ENCODE measurements at places on chromosomes 16 and 17. TPM values are rescaled to one million over a fixed set of nuclear protein-coding genes. Genes with fewer than 3 reads are reported as not detected.

- no peak for DNase-seq
Measured at GRCh38 chr17:79730769-79731483, at the start of gene ENPP7. Gene ENPP7 (plus strand): TSS chr17:79730943. CDS start chr17:79731140, 197 bp downstream.

DNA sequence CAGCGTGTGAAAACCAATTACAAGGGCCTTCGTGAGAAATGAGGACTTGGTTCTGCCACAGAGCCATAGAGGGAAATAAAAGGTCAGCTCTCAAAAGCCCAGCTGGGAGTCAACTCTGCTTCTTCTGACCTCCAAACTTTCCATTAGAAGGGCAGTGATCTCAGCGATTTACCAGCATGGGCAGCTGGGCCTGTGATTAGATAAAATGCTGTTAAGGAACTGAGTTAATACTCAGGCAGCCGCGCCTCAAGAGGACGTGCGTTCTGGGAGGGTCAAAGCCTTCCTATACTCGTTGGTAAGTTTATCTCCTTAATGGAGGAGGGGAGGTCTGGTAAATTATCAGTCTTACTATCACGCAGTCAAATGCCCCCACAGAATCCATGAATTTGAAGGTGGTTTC, 480.2 kb upstream of the ERCC4 start:
- DNase-seq, result no peak

DNA sequence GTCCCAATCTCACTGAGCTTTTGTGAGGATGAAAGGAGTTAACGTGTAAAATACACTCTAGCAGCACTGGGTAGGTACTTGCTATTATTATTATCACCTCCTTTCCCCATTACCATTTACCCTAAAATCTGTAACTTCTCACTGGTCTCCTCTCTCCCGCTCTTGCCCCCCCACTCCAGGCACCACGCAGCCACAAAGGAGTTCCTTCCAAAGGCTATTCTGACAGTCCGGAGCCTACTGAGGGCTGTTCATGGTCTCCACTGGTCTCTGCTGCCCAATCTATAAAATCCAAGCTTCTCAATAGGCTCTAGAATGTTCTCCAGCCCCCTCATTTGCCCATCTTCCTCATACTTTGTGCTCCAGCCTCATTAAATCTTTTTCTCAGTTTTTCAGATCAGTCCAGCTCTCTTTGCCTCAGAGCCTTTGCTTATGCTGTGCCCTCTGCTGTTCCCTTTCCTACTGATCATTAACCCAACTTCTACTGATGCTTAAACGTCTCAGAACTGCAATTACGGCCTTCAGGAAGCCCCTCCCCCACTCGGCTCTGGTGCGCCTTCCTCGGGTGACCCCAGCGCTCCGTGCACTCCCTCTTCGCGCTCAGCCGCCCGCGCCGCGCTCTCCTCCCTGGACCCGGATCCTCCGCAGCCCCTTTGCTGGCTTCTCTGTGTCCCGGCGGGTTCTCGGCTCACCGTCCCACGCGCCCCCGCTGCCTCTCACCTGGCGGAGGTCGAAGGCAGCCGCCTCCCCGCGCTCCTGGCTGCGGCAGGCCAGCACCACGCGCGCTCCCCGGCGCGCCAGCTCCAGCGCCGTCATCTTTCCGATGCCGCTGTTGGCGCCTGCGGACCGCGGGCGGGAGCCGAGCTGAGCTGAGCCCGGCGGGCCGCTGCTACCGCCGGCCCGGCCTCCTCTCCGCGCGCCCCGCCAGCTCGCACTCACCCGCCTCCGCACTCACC, 737 bp downstream of the DHRS13 start:
- DNase-seq, result no peak

GRCh38 chr17:78493853-78494695, 83.1 kb downstream of the DNAH17 start:
- no peak for DNase-seq

The NUBP1 gene
- polyA plus RNA-seq, result 29.1 TPM

The HOXB2 gene
- not detected for polyA plus RNA-seq
